Heart right ventricle (tissue), 16 donors: ENCODE measurements at places on chromosomes 2 and 18. TPM values are rescaled to one million over a fixed set of nuclear protein-coding genes. Genes with fewer than 3 reads are reported as not detected.

- no peak for DNase-seq
Observed at GRCh38 chr18:10690035-10690329, 164.2 kb downstream of the NAPG start.

DNA sequence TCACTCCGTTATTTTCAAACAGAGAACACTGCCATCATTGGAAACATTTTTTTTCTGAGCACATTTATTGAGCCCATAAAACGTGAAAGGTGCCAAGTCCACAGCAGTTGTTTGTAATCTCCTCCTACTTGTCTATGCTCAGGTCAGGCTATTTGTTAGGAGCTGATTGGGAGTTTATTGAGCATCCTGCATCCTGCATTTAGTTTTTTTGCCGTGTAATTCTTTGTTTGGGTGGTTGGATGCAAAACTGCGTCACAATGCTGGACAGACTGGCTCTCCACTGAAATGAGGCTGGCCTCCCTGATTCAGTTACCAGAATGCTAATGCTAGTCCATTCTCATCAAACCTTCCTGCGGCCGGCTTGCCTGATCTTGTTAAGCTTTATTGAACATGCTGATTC, 71.4 kb downstream of the RAPGEF4 start:
- no peak for DNase-seq

- DNase-seq: no peak
Observed at GRCh38 chr2:75289771-75290170, 90.5 kb upstream of the TACR1 start.

GRCh38 chr18:54357082-54357659, 487 bp downstream of the STARD6 start:
- DNase-seq: no peak

C2orf66 gene
- not detected for polyA plus RNA-seq

SERPINB4 gene
- polyA plus RNA-seq: not detected

SKOR2 gene
- polyA plus RNA-seq: not detected

NEDD4L gene
- polyA plus RNA-seq: 9.6 TPM
